Mesothelial cell of epicardium (in vitro differentiated cells): ENCODE measurements at places on chromosomes 12 and 14.
A peak's percentile ranks its signal among the peaks of the same experiment; 100 is the strongest.

- no peak for DNase-seq
Measured at GRCh38 chr14:96098309-96098998, 59.3 kb downstream of the C14orf132 start.

DNA sequence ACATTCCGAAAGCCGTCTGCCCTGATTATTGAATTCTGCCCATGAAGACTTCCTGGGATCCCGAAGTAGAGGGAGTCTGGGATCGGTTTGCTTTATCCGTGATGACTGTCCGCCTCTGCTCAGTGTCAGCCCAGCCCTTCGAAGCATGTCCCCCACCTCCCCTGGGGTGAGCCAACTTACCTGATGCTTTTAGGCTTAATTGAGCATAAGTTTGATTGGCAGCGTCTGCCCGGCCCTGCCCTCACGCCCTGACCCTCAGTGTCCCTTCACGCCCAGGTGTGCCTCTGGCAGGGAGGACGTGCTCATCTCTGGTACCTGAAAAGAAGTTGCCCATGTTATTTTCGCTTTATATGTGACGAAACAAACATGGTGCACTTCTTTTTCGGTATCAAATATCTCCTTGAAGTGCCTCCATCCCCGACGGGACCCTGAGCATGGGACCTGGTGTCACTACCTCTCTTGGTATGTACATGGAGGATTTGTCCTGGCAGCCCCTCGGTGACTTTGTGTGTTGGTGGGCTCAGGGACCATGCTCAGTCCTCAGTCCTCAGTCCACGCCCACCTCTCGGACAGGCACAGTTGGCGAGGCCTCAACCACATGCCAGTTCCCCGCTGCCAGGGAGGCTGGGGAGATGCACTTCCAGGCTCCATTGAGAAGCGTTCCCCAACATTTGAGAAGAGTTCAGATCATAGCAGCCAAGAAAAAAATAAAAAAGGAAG is 130.1 kb upstream of the RTL1 start:
- DNase-seq: no peak

DNA sequence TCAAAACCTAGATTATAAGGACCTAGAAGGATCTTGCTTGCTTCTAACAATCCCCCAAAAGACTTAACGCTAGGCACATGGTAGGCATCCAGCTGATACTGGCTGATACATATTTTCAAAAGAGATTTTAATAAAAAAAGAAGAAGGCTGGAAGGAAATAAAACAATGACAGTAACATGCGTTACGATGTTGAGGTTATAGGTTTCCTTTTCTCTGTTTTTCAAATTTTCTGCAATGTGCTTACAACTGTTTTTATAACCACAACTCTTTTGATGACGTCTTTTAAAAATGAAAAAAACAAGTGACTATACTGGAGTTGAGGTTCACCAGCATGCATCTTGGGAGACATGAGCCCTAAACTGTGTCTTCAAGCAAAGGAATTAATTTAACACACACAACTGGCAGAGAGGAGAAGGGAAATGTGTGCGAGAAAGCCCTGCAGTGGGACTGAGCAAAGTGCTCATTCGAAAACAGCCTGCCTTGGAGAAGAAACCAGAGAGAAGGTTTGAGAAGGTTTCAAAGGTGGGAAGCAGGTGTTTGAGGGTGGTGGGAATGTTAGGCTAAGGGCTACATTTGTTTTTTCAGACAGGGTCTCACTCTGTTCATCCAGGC is 80.4 kb downstream of the DUSP16 start:
- no peak for DNase-seq

- no peak for DNase-seq
Measured at GRCh38 chr14:58778202-58778601, 140.4 kb downstream of the DACT1 start.

- DNase-seq: no peak
Measured at GRCh38 chr14:59294662-59294992, 106.2 kb downstream of the DAAM1 start.

- DNase-seq: no peak
Measured at GRCh38 chr12:4734625-4735340, 14.6 kb downstream of the GALNT8 start.

- no peak for DNase-seq
Measured at GRCh38 chr14:61444215-61444768, 122.9 kb downstream of the PRKCH start.

GRCh38 chr12:18919871-18920511 is 182.1 kb downstream of the CAPZA3 start:
- DNase-seq: no peak

DNA sequence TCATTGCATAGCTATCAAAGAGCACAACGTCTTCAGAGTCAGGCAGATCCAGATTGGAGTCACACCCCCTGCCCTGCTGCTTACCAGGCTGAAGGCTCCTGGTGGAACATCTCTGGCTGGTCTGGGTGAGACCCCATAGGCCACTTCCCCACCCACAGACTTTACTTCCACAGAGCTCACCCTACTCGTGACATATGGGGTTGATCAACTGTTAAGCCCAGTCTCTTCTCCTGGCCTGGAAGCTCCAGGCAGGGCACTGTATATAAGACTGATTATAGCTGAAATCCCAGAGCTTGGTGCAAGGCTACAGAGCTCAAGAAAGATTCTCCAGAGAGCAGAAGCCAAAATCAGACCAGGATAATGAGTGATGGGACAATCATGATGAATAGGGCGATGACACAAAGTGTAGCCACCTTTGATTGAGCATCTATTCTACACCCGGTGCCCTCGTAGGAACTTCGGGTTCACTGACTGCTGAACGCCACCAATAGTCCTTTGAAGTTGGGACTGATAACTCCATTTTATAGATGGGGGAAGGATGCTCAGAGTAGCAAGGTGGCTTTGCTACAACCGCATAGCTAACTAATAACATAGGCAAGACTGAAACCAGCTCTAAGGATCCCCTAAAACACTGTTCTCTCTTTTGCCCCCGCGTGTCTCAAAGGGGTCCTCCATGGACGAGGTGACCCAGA is 287.8 kb downstream of the BCL11B start:
- no peak for DNase-seq

DNA sequence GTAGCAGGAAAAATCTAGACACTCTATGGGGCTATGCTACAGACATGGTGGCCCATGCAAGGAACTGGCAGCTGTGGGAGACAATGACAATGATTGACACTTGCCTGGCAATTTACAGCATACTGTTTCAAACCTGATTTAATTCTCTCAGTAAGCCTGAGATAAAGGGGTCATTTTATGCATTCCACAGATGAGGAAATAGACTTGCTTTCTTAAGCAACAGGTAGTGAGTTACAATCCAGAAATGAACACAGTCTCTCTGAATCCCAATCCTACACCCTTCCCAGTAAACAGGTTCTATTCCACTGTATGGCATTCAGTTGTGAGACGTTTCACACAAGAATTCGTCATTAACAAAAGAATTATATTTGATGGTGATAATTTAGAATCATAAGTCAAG is 15.5 kb upstream of the PCNX1 start:
- DNase-seq: no peak

- DNase-seq: no peak
Measured at GRCh38 chr14:68042586-68043210, 223.1 kb downstream of the RAD51B start.

DNA sequence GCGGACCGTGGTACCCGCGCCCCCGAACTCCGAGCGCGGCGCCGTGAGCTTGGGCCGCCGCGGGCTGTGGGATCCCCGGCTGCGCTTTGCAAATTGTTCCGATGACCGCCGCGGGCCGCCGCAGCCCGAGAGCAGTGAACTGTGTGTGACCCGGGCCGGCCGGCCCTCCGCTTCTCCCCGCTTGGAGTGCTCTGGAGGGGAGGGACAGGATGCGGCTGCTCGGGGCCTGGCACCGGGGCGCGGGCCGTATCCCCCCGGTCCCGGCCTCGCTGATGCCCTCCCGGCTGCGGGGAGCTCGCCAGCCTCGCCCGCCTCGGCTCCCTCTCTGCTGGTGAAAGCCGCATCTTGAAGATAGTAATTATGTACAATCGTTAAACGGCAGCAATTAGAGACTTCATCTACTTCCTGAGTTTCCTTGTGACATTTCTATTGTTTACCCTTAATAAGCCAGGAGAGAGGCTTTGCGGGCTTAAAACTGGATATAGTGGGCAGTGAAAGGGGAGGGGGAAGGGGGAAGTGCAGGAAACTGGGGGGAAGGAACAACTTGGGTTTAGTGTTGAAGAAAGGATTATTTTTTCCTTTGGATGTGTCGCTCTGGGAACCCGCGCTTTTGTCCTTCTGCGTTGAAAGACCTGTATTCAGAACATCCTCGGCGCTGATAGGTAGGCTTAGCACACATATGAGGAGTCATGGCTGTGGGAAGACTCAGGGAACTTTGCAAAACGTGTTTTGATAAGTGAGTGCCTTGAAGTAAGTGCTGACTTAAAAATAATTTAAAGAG is 1.2 kb downstream of the PELI2 start:
- peak; percentile 47 for DNase-seq

DNA sequence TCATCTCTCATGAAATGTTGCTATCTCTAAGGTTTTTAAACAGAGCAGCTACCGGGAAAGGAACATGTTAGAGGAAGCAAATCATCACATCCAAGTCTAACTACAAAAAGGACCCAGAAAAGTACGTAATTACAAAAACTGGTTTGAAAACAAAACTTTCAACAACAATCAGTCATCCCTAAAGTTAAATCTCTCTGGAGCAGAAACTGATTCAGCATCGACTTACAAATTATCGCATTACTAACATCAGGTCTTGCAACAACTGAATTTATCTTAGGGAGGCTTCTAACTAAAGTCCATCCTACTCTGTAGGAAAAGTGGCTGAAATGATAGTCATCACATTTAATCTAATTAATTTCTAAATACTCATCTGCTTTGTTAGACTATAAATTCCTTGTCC is 137.0 kb downstream of the MED13L start:
- no peak for DNase-seq

- DNase-seq: no peak
Measured at GRCh38 chr12:27335364-27336281, 3.0 kb downstream of the BMAL2 start.

DNA sequence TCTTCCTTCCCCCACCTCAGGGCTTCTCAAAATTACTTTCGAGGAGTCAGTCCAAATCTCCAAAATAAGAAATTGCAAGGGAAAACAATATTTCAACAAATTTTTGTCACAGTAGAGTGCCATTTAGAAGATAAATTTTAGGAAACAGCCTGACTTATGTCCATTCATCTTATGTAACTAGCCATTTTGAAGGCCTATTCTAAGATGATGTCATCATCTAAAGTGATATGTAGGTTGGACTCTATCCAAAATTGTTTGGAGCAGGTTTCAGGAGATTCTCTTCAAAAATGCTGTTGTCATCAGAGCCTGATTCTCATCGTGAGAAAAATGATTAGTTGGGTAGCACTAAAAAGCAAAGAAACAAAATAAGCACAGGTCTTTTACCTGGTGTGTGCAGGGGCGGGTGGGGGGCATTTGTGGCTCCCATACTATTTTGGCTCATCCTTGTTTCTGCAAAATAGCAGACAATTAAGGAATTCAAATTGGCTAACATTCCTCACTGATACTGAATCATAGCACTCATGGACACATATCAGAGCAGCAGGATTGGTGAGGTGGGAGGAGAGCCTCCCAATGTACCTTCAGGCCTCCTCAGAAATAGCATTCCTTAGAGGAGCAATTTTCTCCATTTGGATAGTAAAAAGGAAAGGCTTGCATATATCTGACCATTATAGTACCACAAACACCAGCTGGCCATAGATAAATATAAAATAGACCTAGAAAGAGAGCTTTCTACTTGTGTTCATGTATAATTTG is 360.9 kb upstream of the NAV3 start:
- DNase-seq: no peak

- no peak for DNase-seq
Measured at GRCh38 chr14:100211366-100211765, 27.6 kb upstream of the YY1 start.

- DNase-seq: no peak
Measured at GRCh38 chr14:94001501-94002396, 4.6 kb downstream of the CCDC197 start.

DNA sequence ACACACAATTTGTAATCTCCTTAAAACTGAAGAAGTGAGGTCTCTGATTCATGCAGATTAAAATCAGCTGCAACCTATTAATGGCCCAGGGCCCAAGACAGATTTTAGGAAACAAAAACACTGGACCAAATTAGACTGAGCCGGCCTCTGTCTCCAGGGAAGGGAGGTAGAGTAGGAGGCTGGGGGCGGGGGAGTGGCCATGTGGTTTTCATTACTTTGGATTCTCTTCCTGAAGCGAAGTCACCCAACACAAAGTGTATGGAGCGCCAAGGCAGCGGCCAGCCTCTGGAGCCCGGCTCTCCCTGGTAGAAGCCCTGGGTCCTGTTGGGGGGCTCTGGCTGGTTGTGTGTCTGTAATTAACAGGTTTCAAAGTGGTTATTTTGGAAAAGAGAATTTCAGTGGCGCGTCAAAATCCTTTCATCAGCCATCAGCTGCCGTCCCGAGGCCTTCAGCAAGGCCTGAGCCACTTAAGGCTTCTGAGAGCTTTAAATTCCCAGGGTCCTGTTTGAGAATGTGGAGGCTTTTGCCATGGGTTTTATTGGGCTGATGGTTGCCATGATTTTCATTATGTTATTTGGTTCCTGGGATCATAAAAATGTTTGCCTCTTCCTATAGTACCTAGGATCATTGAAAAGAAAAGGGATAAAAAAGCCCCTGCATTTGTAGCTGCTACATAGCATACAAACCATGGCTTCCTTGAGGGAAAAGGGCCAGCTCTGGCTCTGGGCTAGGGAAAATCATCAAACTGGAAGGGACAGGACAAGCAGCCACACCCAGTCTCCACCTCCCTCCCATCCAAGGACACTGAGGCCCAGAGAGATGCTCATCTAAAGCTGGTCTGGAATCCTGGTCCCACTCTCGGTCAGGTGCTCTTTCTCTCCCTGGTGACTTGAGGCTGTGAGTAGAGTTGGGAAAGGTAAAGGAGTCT is 282.4 kb downstream of the ZFP36L1 start:
- peak; percentile 61 for DNase-seq

GRCh38 chr14:59474172-59474571 is 9.0 kb upstream of the GPR135 start:
- DNase-seq: no peak

DNA sequence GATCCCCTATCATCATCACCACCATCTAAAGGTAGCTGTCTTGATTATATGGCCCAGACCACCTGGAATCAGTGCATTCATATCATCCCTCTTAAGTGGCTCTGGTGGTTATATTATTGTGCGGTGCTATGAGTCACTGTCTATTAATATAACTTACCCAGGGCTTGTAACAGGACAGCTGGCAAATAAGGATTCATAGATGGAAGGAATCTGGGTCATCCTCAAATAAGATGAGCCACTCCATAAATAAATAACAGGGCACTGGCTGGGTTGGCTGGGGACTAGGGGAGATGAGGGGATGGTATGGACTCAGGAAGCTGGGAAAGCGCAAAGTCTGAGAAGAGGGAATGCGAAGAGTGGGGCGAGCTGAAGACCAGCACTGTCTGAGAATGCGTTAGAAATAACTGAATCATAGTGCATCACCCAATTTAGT is 216.1 kb downstream of the NUAK1 start:
- no peak for DNase-seq

- no peak for DNase-seq
Measured at GRCh38 chr14:91830777-91831176, 36.6 kb downstream of the TC2N start.

- no peak for DNase-seq
Measured at GRCh38 chr12:128784030-128784760, 39.6 kb downstream of the SLC15A4 start.
